Tongue (tissue), 3 donors: ENCODE measurements at places on chromosomes 11 and 22.

GRCh38 chr11:116643521-116643920, 129.3 kb downstream of the BUD13 start:
- no peak for DNase-seq

DNA sequence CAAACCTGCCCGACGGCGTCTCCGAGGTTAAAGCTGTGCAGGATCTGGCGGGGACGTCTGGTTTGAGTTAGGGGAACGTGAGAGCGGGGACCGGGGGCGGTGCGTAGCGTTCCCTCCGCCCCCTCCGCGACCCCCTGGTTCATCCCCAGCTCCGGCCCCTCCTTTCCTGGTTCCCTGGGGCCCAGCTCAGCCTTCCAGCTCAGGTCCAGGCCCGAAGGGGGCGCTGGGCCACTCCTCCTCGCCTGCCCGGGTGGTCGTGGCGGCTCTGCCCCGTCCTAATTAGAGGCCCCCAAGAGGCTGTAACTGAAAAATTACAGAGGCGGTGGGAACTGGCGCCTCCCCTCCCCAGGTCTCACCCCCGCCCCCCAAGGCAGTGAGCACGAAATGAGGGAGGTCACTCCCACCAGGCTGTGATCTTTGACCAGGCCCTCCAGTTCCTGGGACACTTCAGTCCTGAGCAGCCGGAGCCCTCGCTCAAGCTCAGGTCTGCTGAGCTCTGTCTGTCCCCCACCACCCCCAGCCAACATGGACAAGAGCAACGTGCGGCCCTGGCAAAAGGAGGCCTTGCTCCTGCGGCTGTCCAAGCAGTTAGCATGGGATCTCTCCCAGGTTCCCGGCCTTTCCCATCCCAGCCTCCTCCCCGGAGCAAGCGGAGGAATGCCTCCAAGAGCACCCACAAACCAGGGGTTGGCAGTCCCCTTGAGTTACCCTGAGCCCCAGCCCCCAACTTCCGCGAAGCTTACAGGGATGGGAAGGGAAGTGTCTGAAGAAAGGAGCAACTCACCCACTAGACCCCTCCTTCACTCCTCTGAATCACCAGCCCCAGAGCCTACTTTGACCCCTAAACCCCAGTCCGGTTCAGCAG, 3.3 kb downstream of the CD248 start:
- peak; percentile 86 for DNase-seq

- no peak for DNase-seq
Observed at GRCh38 chr11:1289211-1289935, 20.1 kb downstream of the TOLLIP start.

GRCh38 chr22:36858966-36859365, 1.8 kb upstream of the NCF4 start:
- no peak for DNase-seq

- DNase-seq: peak; percentile 37
Observed at GRCh38 chr11:3745161-3745560, 52.2 kb downstream of the NUP98 start.

GRCh38 chr11:1453611-1454034, 33.0 kb downstream of the MOB2 start:
- peak; percentile 38 for DNase-seq

GRCh38 chr22:29480512-29481264, 670 bp downstream of the NEFH start:
- DNase-seq: peak; percentile 83

GRCh38 chr22:20243176-20243536, 25.0 kb downstream of the RTN4R start:
- DNase-seq: no peak

GRCh38 chr11:27309046-27309445, 54.0 kb downstream of the CCDC34 start:
- DNase-seq: peak; percentile 20

GRCh38 chr22:29987137-29987536, 93.1 kb upstream of the HORMAD2 start:
- DNase-seq: no peak

- no peak for DNase-seq
Observed at GRCh38 chr22:50624347-50625130, 3.4 kb downstream of the ARSA start.

- no peak for DNase-seq
Observed at GRCh38 chr11:85889676-85890579, 34.7 kb downstream of the CCDC83 start.

GRCh38 chr11:109089144-109089543, 332.8 kb upstream of the C11orf87 start:
- no peak for DNase-seq
